ENCODE measurements at places on chromosomes 6 and 20. TPM values are rescaled to one million over a fixed set of nuclear protein-coding genes. Genes with fewer than 3 reads are reported as not detected.

DNA sequence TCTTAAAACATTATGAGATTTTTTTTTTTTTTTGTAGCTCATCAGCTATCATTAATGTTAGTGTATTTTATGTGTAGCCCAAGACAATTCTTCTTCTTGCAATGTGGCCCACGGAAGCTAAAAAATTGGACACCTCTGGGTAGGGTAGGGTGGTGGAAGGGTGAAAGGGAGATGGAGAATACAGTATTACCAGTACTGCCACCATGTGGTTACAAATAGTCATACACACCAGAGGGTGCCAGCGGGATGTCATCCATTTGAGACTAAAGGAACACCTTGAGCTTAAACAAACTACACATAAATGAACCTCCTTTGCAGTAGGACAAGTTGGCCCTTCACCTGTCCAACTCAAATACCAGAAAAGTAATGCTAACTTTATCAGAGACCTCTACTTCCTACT, 601.9 kb downstream of the HTR1B start:
- no peak overlapping the region for H3K4me3 ChIP-seq
- H3K27ac ChIP-seq: no peak overlapping the region
- H3K36me3 ChIP-seq: no peaks in the 10 kb centered on the region
- DNase-seq: no peak
- H3K4me1 ChIP-seq: no peaks in the 10 kb centered on the region

DNA sequence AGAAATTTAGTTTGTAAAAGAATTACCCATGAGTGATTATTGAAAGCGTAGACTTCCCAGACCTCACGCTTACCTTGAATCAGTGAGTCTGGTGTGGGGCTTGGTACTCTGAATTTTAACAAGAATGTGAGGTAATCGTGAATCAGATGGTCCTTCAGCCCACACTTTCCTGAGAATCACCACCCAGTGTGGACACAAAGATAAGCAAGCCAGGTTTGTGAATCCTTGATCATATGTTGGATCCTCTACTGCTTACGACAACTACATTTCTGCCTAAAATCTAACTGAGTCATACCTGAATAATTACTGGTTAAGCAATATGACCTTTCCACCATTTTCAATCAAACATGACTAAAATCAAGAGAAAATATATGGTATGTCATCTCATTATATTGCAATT, 589.3 kb downstream of the TFAP2A start:
- H3K27ac ChIP-seq: no peak overlapping the region
- H3K4me1 ChIP-seq: no peaks in the 10 kb centered on the region
- no peaks in the 10 kb centered on the region for H3K27me3 ChIP-seq

EYA4 gene
- total RNA-seq: not detected

DNA sequence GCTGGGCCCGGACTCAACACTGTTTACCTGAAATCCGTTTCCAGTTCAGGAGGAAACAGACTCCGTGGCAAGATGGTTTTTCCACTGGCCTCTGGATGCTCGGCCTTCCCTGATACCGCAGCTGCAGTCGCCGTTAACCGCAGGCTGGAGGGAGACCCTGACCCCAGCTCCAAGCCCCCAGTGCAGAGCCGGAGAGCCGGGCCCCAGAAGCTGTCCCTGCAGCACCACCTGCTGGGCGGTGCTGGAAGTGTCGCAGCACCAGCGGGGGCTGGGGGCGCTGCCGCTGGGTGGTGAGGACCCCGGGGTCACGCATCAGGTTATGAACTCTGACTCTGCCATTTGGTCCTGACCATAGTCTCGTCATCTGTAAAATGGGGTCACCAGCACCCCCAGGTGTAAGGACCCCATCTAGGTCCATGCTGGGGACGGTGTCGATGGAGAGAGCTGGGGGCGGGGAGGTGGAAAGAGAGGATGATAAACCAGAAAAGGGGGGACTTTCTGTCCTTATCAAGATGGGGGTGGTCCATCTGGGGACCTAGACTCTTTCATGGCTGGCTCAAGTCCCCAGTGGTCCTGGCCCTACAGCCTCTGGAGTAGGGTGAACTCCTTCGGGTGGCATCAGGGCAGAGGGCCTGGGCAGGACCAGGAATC, 20.8 kb upstream of the CHRNA4 start:
- no peaks in the 10 kb centered on the region for H3K4me1 ChIP-seq
- H3K27me3 ChIP-seq: no peaks in the 10 kb centered on the region
- H3K27ac ChIP-seq: no peak overlapping the region
- H3K4me3 ChIP-seq: no peak overlapping the region
- peak; percentile 5 for DNase-seq
- H3K36me3 ChIP-seq: no peaks in the 10 kb centered on the region

- H3K4me3 ChIP-seq: no peak overlapping the region
- H3K27ac ChIP-seq: no peak overlapping the region
Measured at GRCh38 chr20:31642837-31643236, 5.1 kb downstream of the COX4I2 start.

DNA sequence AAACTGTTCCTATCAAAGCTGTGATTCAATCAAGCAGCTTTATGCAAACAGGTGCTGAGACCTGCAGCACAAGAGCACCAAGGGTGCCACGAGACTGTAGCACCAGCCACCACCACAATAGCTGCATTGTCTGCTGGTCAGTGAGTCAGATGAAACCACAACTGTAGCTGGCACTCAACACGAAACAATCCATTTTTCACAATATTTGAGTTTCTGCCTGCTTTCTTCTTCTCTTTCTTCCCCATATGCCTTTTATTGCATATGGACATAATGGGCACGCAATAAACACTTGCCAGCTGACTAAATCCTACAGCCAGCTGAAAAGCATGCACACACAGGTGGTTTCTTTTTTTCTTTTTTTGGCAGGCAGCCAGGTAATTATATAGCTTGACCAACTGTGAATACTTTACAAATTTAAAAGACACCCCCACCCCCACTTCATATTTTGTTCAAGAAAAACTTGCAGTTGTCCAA, 16.6 kb downstream of the SLC2A12 start:
- peak overlapping the region; percentile 93 for H3K27ac ChIP-seq
- peaks cover 37% of the 10 kb centered on the region for H3K4me1 ChIP-seq
- H3K4me3 ChIP-seq: no peak overlapping the region

DNA sequence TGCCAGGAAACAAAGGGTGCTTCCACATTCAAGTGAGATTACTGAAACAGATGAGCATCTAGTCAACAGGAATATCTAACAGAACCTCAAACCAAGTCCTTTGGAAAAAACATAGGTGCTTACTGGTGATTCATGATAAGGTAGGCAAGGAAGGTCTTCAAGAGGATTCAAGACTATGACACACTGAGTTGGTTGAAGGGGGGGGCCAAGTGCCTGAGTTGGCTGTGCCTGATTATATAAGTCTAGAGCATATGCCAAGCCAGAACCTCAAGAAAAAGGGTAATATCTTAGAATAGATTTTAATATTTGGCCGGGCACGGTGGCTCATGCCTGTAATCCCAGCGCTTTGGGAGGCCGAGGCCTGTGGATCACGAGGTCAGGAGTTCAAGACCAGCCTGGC, 63.7 kb downstream of the LYRM4 start:
- H3K36me3 ChIP-seq: no peaks in the 10 kb centered on the region
- no peak overlapping the region for H3K27ac ChIP-seq
- no peaks in the 10 kb centered on the region for H3K4me1 ChIP-seq

SYNDIG1 gene
- not detected for total RNA-seq

APOM gene
- 1.8 TPM for total RNA-seq

DNA sequence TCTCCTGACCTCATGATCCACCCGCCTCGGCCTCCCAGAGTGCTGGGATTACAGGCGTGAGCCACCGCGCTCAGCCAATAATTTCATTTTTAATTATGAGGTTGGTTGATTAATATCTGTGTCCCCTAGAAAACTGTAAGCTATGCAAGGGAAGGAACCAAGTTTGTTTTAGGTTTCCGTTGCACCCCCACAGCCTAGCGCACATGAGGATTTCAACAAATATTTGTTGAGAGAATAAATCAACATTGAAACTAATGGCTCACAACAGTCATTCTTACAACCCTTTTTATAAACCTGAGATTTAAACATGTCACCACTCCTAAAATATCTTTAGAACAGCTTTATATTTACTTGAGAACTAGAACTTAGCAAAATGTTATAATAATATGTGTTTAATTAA, 114.0 kb upstream of the CARMIL1 start:
- no peak for DNase-seq
- no peaks in the 10 kb centered on the region for H3K27me3 ChIP-seq
- no peaks in the 10 kb centered on the region for H3K4me1 ChIP-seq
- H3K36me3 ChIP-seq: no peaks in the 10 kb centered on the region
- no peak overlapping the region for H3K27ac ChIP-seq

RPS10 gene
- 1,363 TPM for total RNA-seq
